ENCODE measurements at places on chromosomes 16 and 17. TPM values are rescaled to one million over a fixed set of nuclear protein-coding genes. Genes with fewer than 3 reads are reported as not detected.

- no peak overlapping the region for H3K4me3 ChIP-seq
- H3K36me3 ChIP-seq, result no peaks in the 10 kb centered on the region
- no peaks in the 10 kb centered on the region for H3K27me3 ChIP-seq
- peaks cover 9% of the 10 kb centered on the region for H3K4me1 ChIP-seq
- no peak for DNase-seq
Measured at GRCh38 chr17:31582151-31582907, 190.9 kb downstream of the RAB11FIP4 start.

- H3K4me3 ChIP-seq, result no peak overlapping the region
- DNase-seq, result no peak
- no peaks in the 10 kb centered on the region for H3K4me1 ChIP-seq
- H3K36me3 ChIP-seq, result no peaks in the 10 kb centered on the region
- no peaks in the 10 kb centered on the region for H3K27me3 ChIP-seq
Measured at GRCh38 chr17:80516171-80516932, 28.3 kb upstream of the RPTOR start.

The MEOX1 gene
- total RNA-seq, result not detected

GRCh38 chr17:63686138-63686685, 13.7 kb downstream of the LIMD2 start:
- H3K36me3 ChIP-seq, result peaks cover 3% of the 10 kb centered on the region
- H3K4me3 ChIP-seq, result no peak overlapping the region
- H3K27ac ChIP-seq, result no peak overlapping the region

GRCh38 chr17:33779234-33779591, 475.9 kb upstream of the CCL2 start:
- no peaks in the 10 kb centered on the region for H3K27me3 ChIP-seq
- H3K4me3 ChIP-seq, result no peak overlapping the region

The LGALS9B gene
- total RNA-seq, result 0.20 TPM

The PYY gene
- 0.52 TPM for total RNA-seq

The TEX14 gene
- total RNA-seq, result 0.89 TPM

GRCh38 chr16:57889111-57889510, 81.8 kb downstream of the CNGB1 start:
- no peak for DNase-seq
- no peaks in the 10 kb centered on the region for H3K4me1 ChIP-seq
- no peaks in the 10 kb centered on the region for H3K27me3 ChIP-seq
- no peak overlapping the region for H3K4me3 ChIP-seq

Measured in HCT116 (cell line).